Activated T-helper 1 cell treated with anti-CD3 and anti-CD28 coated beads, Interleukin-12 subunit alpha, Interleukin-12 subunit beta, Interleukin-2, Interleukin-4 antibody, amounts not matched to agents 30 ng/mL and 10 ng/mL and 1 ng/mL, durations not matched to agents 14 hours and 24 hours and 36 hours (primary cell): ENCODE measurements at places on chromosomes 6 and 20. TPM values are rescaled to one million over a fixed set of nuclear protein-coding genes. Genes with fewer than 3 reads are reported as not detected.

GRCh38 chr20:59207235-59207634, 43.6 kb downstream of the ZNF831 start:
- DNase-seq: no peak

- DNase-seq: no peak
These were observed 360.4 kb downstream of the HAO1 start for GRCh38 chr20:7579888-7580287.

DNA sequence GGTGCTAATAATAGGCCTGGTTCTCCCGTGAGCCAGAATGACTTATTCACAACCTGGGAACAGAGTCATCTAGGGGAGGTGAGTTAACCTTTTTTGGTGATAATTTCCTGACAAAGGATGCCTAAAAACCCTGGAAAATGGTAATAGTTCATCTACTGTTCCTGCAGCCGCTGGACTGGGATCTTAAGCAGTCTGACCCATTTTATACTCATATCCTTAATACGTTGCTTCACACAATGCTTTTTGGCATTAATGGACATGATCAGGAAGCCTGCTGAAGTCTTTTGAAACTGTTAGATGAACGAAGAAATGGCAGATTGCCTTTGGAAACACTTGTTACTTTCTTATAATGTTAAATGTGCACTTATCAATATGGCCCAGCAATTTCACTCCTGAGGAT, 81.9 kb upstream of the BMP2 start:
- no peak for DNase-seq

- DNase-seq: no peak
These were observed 120.4 kb downstream of the VEGFA start for GRCh38 chr6:43890197-43891062.

DNA sequence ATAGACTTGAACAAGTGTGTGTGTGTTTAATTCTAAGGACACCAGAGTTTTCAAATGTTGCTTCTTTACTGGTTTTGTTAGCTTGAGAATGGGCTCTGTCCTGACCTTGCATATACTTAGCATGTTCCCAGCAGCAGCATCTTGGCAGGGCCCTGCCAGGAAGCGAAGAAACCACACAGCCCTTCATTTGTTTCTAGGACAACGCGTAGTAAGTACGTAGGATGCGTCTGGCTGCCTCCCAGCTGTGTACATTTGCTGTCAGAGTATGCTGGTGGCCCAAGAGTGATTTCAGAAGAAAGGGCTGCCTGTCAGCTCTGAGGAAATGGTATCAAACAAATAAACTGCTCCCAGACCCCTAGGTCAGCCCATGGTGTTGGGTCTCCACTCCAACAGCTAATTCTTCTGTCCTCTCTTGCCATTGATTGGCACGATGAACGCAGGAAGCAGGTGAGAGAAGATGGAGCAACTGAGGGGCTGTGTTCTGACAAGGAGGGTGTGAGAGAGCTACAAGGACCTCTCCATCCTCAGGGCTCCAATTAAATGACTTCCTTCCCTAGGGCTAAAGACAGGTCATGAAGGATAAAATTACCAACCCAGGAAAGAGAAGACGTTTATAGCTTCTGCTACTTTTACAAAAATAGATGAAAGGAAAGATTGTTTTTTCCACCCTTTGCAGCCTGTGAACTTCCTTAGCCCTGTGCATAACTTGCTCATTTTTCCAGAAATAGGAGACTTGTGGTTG, 55.9 kb upstream of the HDDC2 start:
- no peak for DNase-seq

DNA sequence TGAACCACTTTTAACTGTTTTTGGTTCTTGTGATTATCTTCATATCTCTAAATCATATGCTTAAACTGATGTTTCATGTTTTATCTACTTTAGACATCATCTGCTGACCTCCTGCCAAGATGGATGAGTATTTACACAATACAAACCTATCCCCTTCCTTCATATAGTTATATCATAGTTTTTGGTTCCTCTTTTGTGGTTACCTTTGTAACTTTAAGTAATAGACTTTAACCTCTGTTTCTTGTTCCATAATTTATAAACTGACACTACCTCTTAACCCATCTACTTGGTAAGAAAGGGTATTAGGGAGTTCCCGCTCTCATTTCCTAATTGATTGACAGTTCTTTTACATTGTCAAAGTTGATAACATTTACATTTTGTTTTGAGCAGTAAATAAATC, 11.9 kb downstream of the PCMT1 start:
- DNase-seq: no peak

DNA sequence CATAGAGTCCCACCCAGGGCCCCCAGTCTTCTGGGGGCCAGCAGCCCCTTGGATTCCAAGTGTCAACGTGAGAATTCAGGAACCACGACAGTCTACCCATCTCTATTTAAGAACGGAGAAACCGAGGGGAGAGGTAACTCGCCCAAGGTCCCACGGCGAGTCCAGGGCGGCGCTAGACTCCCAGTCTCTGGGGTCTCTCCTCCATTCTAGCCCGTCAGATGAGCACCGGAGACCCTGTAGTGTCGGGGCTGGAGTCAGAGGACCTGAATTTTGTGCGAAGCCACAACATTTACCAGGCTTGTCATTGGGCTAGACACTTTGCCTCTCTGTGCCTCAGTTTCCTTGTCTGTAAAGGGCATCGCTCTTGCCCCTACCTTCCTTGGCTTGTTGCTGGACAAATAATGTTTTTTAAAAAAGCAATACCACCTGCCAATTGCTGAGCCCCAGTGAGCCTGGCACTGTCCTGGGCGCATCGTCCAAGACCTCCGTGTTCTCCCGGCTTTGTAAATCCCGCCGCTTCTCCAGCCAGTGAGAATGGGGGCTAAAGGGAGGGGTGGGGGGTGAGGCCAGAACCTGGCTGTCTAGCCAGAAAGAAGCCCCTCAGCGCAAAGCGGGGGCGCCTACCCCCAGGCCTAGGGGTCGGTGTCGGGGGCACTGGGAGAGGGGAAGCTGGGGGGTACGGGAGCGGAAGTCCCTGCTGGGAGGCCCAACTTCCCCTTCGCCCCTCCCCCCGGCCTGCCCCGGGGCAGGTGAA, 91.7 kb downstream of the NCR2 start:
- DNase-seq: no peak

- DNase-seq: no peak
These were observed 270.5 kb upstream of the SUPT3H start for GRCh38 chr6:45648262-45648620.

- no peak for DNase-seq
These were observed 15.0 kb downstream of the KIAA0319 start for GRCh38 chr6:24630856-24631505.

DNA sequence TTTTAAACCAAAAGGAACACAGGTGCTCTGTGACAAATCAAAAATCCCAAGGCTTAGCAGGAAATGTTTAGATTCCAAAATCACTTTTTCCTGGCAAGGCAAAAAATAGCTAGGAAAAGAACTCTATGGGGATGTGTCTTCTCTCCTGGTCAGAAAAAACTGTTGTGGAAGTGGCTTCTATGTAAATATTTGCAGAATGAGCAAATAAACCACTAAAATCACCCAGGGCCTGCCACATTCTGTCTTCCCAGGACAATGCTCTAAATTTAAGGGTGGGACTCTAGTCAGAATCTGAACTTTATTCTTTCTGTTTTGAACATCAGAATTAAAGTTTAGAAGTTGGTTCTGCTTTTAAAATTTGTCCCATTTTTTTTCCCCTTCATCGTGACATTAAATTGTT, 29.3 kb downstream of the GCM1 start:
- no peak for DNase-seq

DNA sequence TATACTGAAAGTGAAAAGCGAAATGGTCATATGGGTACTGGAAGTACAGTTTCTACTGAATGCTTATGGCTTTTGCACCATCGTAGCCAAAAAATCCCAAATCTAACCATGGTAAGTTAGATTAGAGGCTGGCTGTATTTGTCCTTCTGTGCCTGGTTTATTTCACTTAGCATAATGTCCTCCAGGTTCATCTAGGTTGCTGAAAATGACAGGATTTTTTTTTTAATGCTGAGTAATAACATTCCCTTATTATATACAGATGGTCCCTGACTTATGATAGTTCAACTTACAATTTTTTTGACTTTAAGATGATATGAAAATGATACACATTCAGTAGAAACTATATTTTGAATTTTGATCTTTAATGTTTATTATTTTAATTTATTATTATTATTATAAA, 7.6 kb downstream of the MYCT1 start:
- no peak for DNase-seq

GRCh38 chr6:48016020-48016755, 94.8 kb downstream of the PTCHD4 start:
- DNase-seq: no peak

- DNase-seq: no peak
These were observed 184.4 kb upstream of the ZNF217 start for GRCh38 chr20:53778041-53778516.

GRCh38 chr20:10453241-10453640, 18.1 kb downstream of the SLX4IP start:
- peak; percentile 17 for DNase-seq

GRCh38 chr20:46010491-46011391, 2.0 kb downstream of the MMP9 start:
- DNase-seq: peak; percentile 42

GRCh38 chr6:107386340-107386739, 73.0 kb downstream of the PDSS2 start:
- DNase-seq: no peak

- DNase-seq: no peak
These were observed 27.9 kb downstream of the SLC2A4RG start for GRCh38 chr20:63767456-63767855.

DNA sequence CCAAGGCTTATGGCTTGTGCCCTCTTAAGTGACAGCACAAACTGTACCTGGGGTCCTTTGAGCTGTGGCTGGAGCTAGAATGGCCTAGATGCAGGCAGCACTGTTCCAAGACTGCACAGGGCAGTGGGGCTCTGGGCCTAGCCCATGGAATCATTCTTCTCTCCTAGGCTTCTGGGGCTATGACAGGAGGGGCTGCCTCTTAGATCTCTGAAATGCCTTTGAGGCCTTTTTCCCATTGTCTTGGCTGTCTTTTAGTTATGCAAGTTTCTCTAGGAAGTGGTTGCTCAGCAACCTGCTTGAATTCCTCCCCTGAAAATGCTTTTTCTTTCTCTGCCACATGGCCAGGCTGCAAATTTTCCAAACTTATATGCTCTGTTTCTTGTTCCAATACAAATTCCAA, 183.4 kb downstream of the WDR27 start:
- DNase-seq: no peak

DNA sequence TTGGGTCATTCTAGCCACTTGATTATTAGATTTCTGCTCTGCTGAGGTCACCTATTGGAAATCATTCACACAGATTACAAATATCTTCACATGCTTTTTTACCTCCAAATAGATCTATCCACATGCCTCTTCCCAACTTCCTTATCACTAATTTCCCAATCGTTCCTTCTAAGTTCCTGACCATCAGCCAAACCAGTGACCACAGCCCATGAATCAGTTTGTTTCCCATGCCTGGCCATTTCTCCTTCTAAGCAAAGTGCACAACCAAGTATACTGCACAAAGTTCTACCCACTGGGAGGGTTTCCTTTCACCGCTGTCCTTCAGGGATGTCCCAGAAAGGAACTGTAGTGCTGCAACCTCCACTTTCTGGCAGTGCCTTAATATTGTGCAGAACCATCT, 140.5 kb upstream of the SYNDIG1 start:
- DNase-seq: no peak

The NRSN1 gene
- total RNA-seq: not detected in 2 replicates

The GRIK2 gene
- total RNA-seq: not detected in 2 replicates

The HLA-A gene
- total RNA-seq: 1,482 and 1,503 TPM in 2 replicates

The MICB gene
- total RNA-seq: 36.1 and 37.5 TPM in 2 replicates

The ECT2L gene
- total RNA-seq: not detected in 2 replicates

The TRIM31 gene
- not detected in 2 replicates for total RNA-seq

The CDK5RAP1 gene
- total RNA-seq: 46.0 and 49.1 TPM in 2 replicates

The CRIP3 gene
- not detected in 2 replicates for total RNA-seq

The CRYBG1 gene
- total RNA-seq: 10.2 and 11.4 TPM in 2 replicates

The SFTA2 gene
- total RNA-seq: not detected in 2 replicates

The LY6G6C gene
- total RNA-seq: not detected in 2 replicates
